ENCODE measurements at places on chromosomes 4 and X. TPM values are rescaled to one million over a fixed set of nuclear protein-coding genes. Genes with fewer than 3 reads are reported as not detected.

PHF8 gene
- 11.4 TPM for total RNA-seq

GRCh38 chrX:43750248-43750676 lies 94.2 kb downstream of the MAOA start:
- H3K36me3 ChIP-seq, result no peaks in the 10 kb centered on the region
- no peak overlapping the region for H3K27ac ChIP-seq

GRCh38 chrX:133297284-133297683 lies 79.1 kb upstream of the TFDP3 start:
- no peaks in the 10 kb centered on the region for H3K36me3 ChIP-seq
- DNase-seq, result peak; percentile 75
- H3K27me3 ChIP-seq, result no peaks in the 10 kb centered on the region
- no peak overlapping the region for H3K4me3 ChIP-seq
- no peak overlapping the region for H3K27ac ChIP-seq

GRCh38 chrX:5474282-5474681 lies 754.4 kb downstream of the NLGN4X start:
- no peak for DNase-seq
- no peaks in the 10 kb centered on the region for H3K27me3 ChIP-seq
- no peaks in the 10 kb centered on the region for H3K4me1 ChIP-seq
- no peaks in the 10 kb centered on the region for H3K36me3 ChIP-seq
- no peak overlapping the region for H3K4me3 ChIP-seq

SLC49A3 gene
- total RNA-seq, result under 0.01 TPM

DNA sequence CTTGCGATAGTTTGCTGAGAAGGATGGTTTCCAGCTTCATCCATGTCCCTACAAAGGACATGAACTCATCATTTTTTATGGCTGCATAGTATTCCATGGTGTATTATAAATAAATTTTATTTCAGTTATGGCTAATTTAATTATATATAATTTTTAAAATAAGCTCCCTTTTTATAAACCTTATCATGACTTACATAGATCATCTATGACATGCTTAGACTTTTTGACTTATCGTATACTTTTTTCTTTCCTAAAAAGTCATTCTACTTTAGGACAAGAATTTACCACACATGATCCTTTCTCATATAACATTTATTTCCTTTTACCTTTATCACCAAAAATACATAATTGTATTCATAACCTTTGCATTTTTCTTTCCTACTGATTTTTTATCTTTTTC lies 376.5 kb downstream of the CCSER1 start:
- H3K27ac ChIP-seq, result no peak overlapping the region
- no peaks in the 10 kb centered on the region for H3K36me3 ChIP-seq
- no peak for DNase-seq
- H3K27me3 ChIP-seq, result no peaks in the 10 kb centered on the region
- H3K4me1 ChIP-seq, result no peaks in the 10 kb centered on the region

SPON2 gene
- 21.1 TPM for total RNA-seq

GRCh38 chr4:985123-985830 lies 1.6 kb upstream of the IDUA start:
- DNase-seq, result no peak
- no peaks in the 10 kb centered on the region for H3K27me3 ChIP-seq
- no peak overlapping the region for H3K27ac ChIP-seq
- peak overlapping the region; percentile 12 for H3K4me3 ChIP-seq

DNA sequence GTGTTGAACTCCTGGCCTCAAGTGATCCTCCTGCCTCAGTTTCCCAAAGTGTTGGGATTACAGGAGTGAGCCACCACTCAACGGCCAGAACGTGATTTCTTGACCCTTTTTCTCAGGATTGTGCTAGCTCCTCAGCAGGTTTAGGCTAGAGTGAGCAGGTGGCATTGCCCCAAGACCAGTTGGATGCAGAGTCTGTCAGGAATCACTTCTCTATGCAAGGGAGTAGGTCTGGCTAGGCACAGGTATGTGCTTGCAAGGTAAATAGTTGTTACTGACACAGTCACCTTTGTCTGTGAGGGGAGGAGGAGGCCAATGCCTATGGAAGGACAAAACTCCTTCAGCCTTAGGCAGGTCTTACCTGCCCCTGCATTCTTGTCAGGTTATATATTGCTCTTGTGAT lies 24.2 kb downstream of the SLC25A5 start:
- no peak overlapping the region for H3K27ac ChIP-seq
- no peak overlapping the region for H3K4me3 ChIP-seq
- H3K36me3 ChIP-seq, result no peaks in the 10 kb centered on the region

SPANXC gene
- not detected for total RNA-seq

DNA sequence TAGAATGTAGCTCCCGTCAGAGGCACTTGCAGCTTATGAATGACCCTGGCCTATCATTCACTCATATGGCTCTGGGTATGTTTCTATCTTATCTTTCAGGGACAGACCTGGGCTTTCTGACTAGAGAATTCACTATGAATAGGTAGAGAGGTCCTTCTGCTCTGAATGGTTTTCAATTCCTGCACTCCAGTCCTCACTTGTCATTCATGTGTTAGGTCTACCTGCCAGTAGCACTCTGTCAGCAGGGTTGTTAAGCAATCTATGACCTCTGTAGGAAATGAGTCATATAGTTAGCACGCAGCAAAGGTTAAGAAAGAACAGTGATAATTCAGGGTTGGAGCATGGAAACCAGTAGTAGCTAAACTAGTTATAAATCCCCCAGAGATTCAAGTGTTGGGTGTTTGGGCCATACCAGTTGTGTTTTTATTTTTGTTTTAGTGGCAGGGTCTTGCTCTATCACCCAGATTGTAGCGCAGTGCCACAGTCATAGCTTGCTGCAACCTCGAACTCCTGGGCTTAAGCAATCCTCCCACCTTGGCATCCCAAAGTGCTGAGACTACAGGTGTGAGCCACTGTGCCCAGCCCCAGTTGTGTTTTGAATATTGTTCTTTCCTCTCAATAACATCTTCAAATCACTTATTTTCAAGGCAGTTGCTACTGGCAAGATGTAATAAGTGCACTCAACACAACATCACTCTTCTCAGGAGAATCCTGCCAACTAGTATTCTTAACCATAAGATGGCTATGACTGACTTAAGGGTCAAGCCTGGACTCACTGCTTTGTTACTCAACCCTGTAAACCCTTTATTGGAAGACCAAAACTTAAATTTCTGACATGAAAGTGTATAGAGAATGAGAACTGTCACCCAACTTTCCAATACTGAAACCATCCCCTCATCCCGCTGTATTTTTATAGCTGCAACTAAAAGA lies 25.1 kb downstream of the ARL13A start:
- H3K27me3 ChIP-seq, result no peaks in the 10 kb centered on the region
- no peaks in the 10 kb centered on the region for H3K36me3 ChIP-seq
- no peak overlapping the region for H3K4me3 ChIP-seq
- peak; percentile 68 for DNase-seq
- H3K27ac ChIP-seq, result no peak overlapping the region
- peaks cover 2% of the 10 kb centered on the region for H3K4me1 ChIP-seq

DNA sequence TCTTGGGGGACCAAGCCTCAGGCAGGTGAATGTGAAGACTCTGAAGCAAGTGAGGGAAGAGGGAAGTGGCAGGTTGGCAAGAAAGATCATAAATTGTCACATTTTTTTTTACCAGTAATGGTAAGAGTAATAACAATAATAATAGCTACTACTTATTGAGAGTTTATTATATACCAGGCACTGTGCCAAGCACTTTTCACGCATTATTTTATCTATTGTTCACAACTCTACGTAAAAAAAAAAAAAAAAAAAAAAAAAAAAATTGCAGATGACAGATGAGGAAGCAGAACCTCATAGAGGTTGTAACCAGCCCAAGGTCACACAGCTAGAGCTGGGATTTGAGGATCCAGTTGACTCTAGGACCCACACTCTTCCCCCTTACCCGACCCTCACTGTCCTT lies 40.9 kb downstream of the TSC22D3 start:
- no peak for DNase-seq
- H3K4me1 ChIP-seq, result peaks cover 5% of the 10 kb centered on the region
- H3K4me3 ChIP-seq, result no peak overlapping the region
- H3K36me3 ChIP-seq, result no peaks in the 10 kb centered on the region
- no peak overlapping the region for H3K27ac ChIP-seq

GRCh38 chrX:38138900-38139299 lies 81.8 kb downstream of the SRPX start:
- no peaks in the 10 kb centered on the region for H3K36me3 ChIP-seq
- no peak for DNase-seq
- no peak overlapping the region for H3K4me3 ChIP-seq
- H3K27ac ChIP-seq, result no peak overlapping the region

DNA sequence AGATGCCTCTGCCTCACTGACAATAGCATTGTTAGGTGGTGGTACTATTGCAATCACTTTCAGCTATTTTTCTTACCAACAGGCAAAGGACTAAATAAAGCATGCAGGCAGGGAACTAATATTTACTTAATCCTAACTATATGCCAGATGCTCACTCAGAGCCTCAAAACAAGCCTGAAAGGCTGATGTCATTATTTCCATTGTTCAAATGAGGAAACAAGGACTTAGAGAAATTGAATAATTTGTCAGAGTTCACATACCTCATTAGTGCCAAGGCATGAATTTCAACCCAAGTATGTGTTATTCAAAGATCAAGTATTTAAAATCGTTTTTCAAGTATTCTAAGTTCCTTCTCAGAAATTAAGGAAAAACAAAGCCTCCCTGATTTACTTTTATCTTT lies 374.9 kb upstream of the TECRL start:
- no peaks in the 10 kb centered on the region for H3K36me3 ChIP-seq
- no peak overlapping the region for H3K27ac ChIP-seq
- no peak overlapping the region for H3K4me3 ChIP-seq
- H3K27me3 ChIP-seq, result no peaks in the 10 kb centered on the region

DNA sequence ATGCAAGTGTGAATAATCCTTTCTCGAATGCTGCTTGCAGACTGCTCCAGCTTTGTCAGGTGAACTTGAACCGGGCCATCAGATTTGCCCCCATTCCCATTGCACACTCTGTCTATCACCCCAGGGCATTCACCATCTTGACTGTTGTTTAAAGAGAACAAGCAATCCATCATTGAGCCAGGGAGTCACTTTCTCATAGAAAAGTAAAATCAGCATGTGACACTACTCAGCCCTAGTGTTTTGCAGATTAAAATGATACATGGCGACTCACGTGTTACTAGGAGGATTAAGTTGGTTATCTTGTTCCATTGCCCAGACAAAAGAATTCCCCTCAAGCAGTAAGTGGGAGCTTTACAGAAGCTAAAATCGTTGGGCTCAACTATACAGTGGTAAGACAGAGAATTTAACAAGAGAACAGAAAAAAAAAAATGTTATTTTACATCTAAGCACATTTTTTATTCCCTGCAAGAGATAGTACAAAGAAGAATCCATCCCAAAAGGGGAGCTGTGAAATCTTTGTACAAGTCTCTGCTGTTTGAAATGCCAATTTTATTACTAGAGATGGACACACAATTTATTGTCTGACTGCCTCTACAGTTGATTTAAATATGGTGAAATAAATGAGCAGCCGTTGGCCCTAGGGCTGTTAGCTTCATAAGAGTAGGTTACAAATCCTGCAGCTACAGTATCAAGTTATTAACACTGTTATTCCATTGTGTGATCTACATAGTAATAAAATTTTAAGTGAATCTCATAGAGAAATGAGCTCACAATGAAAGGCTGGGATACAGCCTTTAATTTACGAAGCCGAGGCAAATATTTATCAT lies 67.5 kb downstream of the NEUROG2 start:
- DNase-seq, result peak; percentile 13
- H3K27ac ChIP-seq, result no peak overlapping the region
- H3K36me3 ChIP-seq, result no peaks in the 10 kb centered on the region
- no peaks in the 10 kb centered on the region for H3K27me3 ChIP-seq

DNA sequence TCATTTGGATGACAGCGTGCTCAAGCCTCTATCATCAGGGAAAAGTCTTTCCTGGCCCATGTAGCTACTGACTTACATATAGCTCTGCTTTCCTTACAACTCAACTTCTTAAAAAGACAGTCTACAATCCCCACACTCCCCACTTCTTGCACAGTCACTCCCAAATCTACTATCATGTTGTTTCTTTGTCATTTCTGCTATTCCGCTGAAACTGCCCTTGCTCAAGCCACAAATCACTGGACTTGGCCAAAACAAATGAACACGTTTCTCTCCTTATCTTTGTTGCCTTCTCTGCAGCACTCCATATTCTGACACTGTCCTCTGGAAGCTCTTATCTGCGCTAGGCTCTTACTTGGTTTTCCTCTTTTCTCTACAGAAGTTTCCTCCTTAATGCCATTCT lies 28.2 kb downstream of the GPRIN3 start:
- H3K36me3 ChIP-seq, result no peaks in the 10 kb centered on the region
- no peak overlapping the region for H3K4me3 ChIP-seq
- H3K4me1 ChIP-seq, result no peaks in the 10 kb centered on the region
- H3K27me3 ChIP-seq, result peaks cover 3% of the 10 kb centered on the region
- no peak for DNase-seq

IL13RA2 gene
- under 0.01 TPM for total RNA-seq

DNA sequence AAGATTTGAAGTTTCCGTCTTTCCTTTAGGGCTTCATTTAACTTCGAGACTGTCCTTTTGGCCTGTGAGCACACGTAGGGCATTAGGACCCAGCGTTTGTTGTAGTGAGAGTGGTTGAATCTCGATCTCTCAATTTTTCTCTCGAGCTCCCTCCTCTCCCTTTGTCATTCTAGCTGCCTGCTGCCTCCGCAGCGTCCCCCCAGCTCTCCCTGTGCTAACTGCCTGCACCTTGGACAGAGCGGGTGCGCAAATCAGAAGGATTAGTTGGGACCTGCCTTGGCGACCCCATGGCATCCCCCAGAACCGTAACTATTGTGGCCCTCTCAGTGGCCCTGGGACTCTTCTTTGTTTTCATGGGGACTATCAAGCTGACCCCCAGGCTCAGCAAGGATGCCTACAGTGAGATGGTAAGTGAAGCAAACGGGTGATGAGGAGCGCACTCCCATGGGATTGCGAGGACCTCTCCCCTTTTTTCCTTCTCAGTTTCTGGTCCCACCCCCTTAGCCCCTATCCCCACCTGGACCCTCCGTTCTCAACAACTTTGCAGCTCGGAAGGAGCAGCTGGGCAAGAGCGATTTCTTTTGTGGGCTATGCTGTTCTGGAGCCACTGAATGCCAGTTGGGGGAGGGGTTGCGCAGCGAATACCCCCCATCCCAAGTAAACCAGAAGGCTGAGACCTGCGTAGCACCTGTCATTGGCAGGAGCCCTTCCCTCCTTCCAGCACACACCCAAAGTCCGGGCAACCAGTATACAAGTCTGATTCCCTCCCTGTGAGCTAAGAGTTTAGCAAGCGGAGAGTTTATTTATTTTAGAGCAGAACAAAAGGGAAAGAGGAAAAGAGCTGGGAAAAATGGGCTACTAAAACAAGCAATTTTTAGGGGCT lies at the start of gene TMEM35A:
TMEM35A (plus strand) TSS at position 164 of the 883 bp plus-strand sequence; CDS start at position 288, 124 bp downstream.
- peak within 1 kb of the TSS; percentile 36 for H3K27ac ChIP-seq
- DNase-seq, result peak; percentile 51
- H3K27me3 ChIP-seq, result no peaks in the 10 kb centered on the region
- H3K4me3 ChIP-seq, result peak within 1 kb of the TSS; percentile 72
- H3K4me1 ChIP-seq, result no peaks in the 10 kb centered on the region
- H3K36me3 ChIP-seq, result no peaks in the 10 kb centered on the region

Measured in IMR-90 (cell line).